ENCODE measurements at places on chromosomes 13 and 19.

DNA sequence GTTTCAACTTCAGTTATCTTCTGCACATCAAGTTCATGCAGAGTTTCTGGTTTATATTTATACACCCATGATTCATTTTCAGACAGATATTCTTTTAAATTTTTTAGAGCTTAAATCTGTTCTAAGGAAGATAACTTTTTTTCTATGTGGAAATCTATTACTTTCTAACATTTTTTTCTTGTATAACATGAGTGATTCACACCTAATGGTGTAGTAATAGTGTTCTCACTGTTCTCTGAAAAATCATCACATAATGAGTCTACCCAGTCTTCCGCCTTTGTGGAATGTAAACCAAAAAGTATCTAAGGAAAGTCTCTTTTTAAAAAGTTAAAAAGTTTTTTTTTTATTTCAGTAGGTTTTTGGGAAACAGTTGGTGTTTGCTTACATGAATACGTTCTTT, 70.8 kb downstream of the FNDC3A start:
- no peak for DNase-seq

- DNase-seq, result no peak
Observed at GRCh38 chr19:53308339-53308811, 25.2 kb upstream of the ZNF845 start.

GRCh38 chr13:51921790-51922740, 60.3 kb downstream of the CCDC70 start:
- DNase-seq, result no peak

GRCh38 chr13:41148419-41149283, 16.0 kb upstream of the KBTBD6 start:
- DNase-seq, result no peak

DNA sequence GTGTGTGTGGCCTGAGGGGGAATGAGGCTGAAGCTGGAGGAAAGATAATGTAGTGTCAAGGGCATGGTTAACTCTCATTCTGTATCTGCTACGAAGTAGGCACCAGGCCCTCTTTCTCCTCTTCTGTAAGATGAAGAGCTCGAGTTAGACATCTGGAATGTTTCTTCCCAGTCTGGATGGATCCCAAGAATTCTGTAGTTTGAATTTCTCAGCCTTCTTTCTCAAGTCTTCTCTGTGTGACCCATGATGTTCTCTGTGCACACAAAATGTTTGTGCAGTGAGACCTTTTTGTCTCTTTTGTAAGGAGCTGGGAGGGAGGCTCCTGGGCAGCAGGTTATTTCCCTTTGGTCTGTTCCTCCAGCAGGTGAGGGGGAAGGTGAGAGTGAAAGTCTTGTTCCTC, 13.7 kb downstream of the FGF9 start:
- no peak for DNase-seq

GRCh38 chr13:95492044-95492801, 60.3 kb upstream of the CLDN10 start:
- DNase-seq, result no peak

- DNase-seq, result no peak
Observed at GRCh38 chr19:47323409-47323808, 8.6 kb upstream of the C5AR2 start.

- no peak for DNase-seq
Observed at GRCh38 chr13:51206584-51206983, 15.6 kb upstream of the FAM124A start.

DNA sequence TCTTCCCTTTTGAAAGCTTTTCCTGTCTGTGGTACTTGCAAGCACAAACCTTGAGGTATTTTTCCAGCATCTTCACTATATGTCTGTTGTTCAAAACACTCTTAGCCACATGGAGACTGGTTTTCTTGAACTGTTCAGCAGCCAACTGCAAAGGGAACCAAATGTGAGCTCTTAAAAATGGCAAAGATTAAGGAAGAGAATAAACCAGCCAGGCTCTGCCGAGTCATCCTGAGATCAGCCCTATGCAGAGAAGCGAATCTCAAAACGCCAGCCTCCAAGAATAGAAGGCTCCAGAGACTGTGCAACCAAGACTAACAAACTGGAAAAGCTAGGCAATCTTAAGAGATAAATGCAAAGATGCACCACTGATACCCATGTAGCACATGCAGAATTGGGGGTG, 20.7 kb downstream of the AKAP8 start:
- no peak for DNase-seq

DNA sequence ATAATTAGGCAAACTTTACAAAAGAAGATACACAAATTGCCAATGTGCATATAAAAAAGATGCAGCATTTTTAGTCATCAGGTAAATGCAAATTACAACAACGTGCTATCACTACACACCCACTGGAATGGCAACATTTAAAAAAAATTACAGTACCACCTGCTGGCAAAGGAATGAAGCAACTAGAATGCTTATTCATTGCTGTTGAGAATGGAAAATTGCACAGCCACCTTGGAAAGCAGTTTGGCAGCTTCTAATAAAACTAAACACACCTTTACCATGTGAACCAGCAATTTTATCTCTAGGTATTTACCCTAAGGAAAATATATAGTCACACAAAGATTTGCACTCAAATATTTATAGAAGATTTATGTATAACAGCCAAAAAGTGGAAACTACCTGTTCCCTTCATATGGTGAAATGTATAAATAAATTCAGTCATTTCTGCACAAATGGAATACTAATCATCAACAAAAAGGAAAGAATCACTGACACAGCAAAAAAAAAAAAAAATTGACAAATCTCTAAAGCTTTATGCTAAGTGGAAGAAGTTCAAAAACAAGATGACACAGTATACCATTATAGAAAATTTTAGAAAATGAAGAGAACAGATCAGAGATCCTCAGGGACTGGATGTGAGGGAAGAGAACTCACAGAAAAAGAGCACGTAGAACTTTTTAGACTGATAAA, 30.3 kb downstream of the OXGR1 start:
- no peak for DNase-seq

GRCh38 chr19:46019270-46019669, 3.6 kb downstream of the PGLYRP1 start:
- no peak for DNase-seq

DNA sequence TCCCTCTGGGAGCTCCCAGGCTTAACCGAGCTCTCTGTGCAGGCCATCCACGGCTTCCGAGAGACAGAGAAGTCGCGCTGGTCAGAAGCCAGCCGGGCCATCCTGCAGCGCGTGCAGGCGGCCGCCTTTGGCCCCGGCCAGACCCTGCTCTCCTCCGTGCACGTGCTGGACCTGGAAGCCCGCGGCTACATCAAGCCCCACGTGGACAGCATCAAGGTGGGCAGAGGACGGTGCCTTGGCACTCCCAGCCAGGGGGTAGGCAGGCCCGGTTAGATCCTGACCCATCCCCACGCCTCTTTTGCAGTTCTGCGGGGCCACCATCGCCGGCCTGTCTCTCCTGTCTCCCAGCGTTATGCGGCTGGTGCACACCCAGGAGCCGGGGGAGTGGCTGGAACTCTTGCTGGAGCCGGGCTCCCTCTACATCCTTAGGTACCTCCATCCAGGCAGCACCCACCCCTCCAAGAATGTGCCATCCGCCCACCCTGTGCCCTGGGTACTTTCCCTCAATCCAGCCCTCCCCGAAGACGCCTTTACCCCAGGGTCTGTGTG, 1.5 kb downstream of the PSPN start:
- DNase-seq, result no peak

GRCh38 chr13:59721926-59722910, 441.5 kb downstream of the DIAPH3 start:
- no peak for DNase-seq

DNA sequence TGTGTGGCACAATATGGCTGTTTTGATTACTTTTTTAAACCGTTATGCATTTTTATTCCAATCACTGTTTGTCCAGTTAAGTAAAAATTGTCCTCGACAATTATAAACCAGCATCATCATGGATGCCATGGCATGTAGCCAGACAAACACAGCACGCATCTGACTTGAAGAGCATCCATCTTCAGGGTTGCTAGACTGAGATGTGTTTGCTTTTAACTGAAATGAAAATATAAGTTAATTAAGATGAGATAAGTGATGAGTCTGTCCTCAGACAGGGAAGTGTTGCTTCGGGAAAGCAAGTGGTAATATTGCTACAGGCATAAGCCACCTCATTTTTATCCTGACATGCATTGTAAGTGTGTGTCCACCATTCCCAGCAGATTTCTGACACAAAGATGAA, 92.8 kb upstream of the TPP2 start:
- DNase-seq, result no peak

- no peak for DNase-seq
Observed at GRCh38 chr19:44955505-44956439, 592 bp downstream of the CLPTM1 start.

DNA sequence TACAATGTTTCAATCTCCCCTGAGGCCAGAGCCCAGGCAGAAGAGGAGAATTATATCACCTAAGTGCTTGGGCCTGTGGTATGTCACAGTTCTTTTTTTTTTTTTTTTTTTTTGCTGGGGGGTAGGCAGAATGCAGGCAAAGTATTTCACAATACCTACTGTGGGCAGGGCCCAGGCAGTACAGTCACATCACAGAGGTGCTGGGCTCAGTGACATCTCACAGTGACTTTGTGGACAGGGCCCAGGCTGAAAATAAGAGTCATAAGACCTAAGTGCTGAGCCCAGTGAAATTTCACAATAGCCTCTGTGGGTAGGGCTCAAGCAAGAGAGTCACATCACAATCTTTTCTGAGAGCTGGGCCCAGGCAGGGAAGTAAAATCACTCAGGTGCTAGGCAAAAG, 15.9 kb upstream of the ZNF208 start:
- no peak for DNase-seq

- DNase-seq, result no peak
Observed at GRCh38 chr13:20519875-20520274, 5.8 kb downstream of the CRYL1 start.

GRCh38 chr13:106551751-106552150, 16.2 kb downstream of the ARGLU1 start:
- no peak for DNase-seq

DNA sequence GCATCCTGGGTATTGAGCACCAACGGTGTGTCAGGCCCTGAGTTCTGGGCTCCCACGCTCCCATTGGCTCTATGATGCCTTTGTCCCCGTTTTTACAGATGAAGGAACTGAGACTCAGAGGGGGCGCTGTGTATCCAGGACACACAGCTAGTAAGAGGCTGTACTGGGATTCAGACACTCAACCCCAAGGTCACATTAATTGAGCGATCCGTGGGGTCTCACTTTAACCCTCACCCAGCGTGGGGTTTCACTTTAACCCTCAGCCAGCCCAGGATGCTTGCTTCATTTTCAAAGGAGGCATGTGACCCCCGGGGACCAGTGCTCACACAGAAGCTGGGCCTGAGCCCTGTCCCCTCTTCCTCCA, 42.6 kb downstream of the CYP4F22 start:
- no peak for DNase-seq

- no peak for DNase-seq
Observed at GRCh38 chr13:92225861-92226260, 827.4 kb downstream of the GPC5 start.

GRCh38 chr13:80716610-80717081, 375.7 kb upstream of the SPRY2 start:
- no peak for DNase-seq

DNA sequence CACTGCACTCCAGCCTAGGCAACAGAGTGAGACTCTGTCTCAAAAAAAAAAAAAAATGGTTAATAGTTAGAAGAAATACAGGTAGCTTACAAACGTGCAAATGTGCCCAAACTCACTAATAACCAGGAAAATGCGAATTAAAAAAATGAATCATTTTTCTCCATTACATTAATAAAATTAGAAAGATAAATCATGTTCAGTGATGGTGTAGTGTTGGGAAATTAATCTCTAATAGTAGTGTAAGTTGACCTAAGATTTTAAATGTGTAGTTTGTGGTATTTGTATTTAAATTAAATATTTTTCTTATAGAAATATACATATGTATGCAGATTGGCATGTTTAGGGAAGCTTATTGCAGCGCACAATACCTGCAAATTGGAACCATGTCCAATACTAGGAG, 57.6 kb downstream of the PCCA start:
- DNase-seq, result no peak

- DNase-seq, result no peak
Observed at GRCh38 chr19:3350014-3350663, 16.2 kb upstream of the NFIC start.

GRCh38 chr13:31909864-31910551, 121.6 kb upstream of the FRY start:
- peak; percentile 38 for DNase-seq

DNA sequence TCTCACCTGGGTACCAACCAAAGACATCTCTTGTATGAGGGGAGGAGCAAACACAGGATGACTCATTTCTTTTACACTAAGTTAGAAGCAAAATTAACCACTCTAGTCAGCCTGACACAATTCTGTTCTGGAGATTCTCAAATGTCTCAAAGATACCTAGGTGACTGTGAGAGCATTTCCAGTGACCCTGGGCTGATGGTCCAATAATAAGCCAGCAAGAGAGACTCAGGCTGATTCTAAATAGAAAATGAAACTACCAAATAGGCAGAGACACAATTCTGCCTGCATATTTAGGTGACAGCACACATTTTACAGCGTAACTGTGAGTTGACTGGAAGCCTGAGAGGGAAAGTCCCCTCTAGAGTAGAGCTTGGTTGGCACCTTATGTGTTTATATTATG, 16.3 kb downstream of the ZNF91 start:
- no peak for DNase-seq

- no peak for DNase-seq
Observed at GRCh38 chr13:67554746-67555452, 324.8 kb upstream of the PCDH9 start.

- no peak for DNase-seq
Observed at GRCh38 chr19:34838753-34839431, 65.9 kb upstream of the ZNF599 start.

- DNase-seq, result no peak
Observed at GRCh38 chr19:1486720-1487575, 3.2 kb downstream of the PCSK4 start.

DNA sequence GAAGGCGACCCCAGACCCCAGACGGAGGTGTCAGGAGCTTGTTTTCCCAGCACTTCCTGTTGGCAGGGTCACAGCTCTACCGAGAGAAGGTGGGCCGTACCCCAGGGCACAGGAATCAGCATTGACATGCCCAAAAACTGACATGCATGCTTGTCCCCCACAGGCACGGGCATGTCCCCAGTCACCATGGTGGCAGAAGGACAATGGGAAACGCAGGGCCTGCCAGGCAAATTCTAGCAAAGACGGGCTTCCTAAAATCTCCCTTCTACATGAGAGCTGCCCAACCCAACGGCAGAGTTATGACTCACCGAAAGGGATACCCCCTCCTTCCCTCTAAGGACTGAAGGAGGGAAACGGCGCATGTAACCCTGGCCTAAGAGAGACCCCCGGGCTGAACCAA, 18.5 kb downstream of the TSHZ3 start:
- DNase-seq, result no peak

DNA sequence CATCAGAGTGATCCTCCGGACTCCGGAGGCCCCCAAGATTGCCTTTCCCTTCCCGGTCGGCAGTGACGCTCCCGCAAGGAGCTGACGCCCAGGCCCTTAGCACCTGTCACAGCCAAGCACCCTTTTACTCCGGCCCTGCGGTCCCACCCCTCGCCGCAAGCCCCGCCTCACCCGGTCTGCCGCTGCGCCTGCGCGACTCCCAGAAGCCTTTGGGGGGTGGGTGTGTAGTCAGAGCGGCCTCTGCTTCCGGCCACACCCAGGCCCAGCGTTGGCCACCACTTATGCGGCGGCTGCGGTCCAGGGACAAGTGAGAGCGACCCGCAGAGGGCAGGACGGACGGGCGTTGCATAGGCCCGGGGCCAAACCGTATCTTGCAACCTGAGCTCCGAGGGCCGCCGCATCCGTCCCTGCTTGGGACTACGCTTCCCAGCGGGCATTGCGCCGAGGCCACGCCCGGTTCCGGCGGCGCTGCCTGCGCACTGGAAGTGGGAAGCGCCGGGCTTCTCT, 441 bp upstream of the ZFP28 start:
- peak; percentile 79 for DNase-seq

- DNase-seq, result peak; percentile 28
Observed at GRCh38 chr19:50486823-50487515, 10.3 kb upstream of the GARIN5A start.
